SK-N-SH (cell line): ENCODE measurements at places on chromosomes 7 and 10. TPM values are rescaled to one million over a fixed set of nuclear protein-coding genes. Genes with fewer than 3 reads are reported as not detected.

DNA sequence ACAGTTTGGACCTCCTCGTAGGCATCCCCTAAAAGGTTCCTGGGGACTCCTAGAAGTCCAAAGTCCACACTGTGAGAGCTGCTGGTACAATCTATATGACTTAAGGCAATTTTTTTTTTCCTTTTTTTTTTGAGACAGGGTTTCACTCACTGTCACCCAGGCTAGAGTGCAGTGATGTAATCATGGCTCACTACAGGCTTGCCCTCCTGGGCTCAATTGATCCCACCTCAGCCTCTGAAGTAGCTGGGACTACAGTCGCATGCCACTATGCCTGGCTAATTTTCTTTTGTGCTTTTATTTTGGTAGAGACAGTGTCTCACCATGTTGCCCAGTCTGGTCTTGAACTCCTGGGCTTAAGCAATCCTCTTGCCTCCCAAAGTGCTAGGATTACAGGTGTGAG is 4.6 kb upstream of the SPOCK2 start:
- DNase-seq: no peak
- no peak overlapping the region for H3K27ac ChIP-seq
- H3K36me3 ChIP-seq: peaks cover 10% of the 10 kb centered on the region
- H3K4me3 ChIP-seq: no peak overlapping the region

RHOBTB1 gene
- polyA plus RNA-seq: 10.5 and 13.8 TPM in 2 replicates

AOAH gene
- polyA plus RNA-seq: not detected in 2 replicates

SLC39A12 gene
- not detected in 2 replicates for polyA plus RNA-seq

PIK3CG gene
- not detected in 2 replicates for polyA plus RNA-seq
